ENCODE measurements at places on chromosomes 1 and 21. TPM values are rescaled to one million over a fixed set of nuclear protein-coding genes. Genes with fewer than 3 reads are reported as not detected.

DNA sequence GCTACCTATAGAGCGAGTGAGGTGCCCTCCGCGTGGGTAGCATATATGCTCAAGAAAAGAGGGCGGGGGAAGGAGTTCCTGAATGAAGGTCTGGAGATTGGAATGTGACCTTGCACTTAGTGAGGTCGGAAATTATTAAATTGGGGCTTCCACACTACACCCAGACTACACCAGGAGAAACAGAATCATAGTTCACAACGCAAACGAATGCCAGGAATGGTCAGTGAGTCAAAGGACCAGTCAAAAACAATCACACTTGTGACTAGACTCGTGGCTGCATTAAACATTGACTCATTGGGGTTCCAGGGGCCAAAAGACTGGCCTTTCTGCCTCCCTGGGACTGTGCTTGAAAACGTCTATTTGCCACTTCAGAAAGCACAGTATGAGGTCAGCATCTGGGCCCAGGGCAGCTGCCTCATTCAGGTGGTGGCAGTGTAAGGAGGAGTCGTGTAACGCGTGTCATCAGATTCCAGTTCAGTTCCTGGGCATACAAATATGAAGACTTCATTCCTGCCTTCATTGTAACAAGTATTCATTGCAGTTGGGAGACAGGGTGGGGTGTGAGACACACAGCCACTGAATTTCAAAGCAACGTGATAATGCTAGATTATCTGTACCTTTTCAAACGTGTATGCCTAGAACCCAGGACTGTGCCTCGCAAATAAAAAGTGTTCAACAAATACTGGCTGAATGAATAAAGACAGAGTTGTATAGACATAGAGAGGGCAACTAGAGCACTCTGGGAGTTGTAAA lies at the start of gene YOD1:
Gene YOD1, minus strand, starts transcription at position 18 of the 753 bp plus-strand sequence. CDS start 178 bp downstream, outside the sequence.
- no peak for DNase-seq

- no peak for DNase-seq
Observed at GRCh38 chr21:35850029-35850428, 210.3 kb downstream of the SETD4 start.

- DNase-seq: no peak
Observed at GRCh38 chr1:78234496-78234895, 188.7 kb downstream of the GIPC2 start.

GRCh38 chr1:214649607-214650006 lies 46.6 kb downstream of the CENPF start:
- no peak for DNase-seq

UMODL1 gene
- 10.0 TPM for total RNA-seq

Measured in OCI-LY7 (cell line).